ENCODE measurements at places on chromosomes 6 and 20.

GRCh38 chr6:108622641-108623298 is 62.1 kb downstream of the FOXO3 start:
- peak; percentile 43 for DNase-seq

GRCh38 chr6:151239603-151240035 is at the start of gene AKAP12:
TSS of gene AKAP12 (plus strand) at chr6:151239967. CDS start at chr6:151240563, 596 bp downstream.
- no peak for DNase-seq

- no peak for DNase-seq
These were observed 8.6 kb upstream of the CLIC5 start for GRCh38 chr6:46024124-46024769.

DNA sequence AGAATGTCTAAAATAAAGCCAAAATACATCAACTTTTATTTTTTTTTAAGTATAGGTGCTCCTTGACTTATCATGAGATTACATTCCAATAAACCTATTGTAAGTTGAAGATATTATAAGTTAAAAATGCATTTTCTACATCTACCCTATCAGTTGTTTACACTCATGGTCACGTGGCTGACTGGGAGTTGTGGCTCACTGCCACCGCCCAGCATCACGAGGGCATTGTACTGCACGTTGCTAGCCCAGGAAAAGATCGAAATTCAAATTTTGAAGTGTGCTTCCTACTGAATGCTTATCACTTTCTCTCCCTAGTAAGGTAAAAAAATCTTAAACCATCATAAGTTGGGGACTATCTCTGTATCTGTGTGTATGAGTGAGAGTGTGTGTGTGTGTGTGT is 126.6 kb upstream of the RIN2 start:
- no peak for DNase-seq

All from A172 (cell line).